ENCODE measurements at places on chromosomes 12 and 14. TPM values are rescaled to one million over a fixed set of nuclear protein-coding genes. Genes with fewer than 3 reads are reported as not detected.

GRCh38 chr12:88644946-88645702 lies 64.9 kb upstream of the KITLG start:
- DNase-seq = no peak

GRCh38 chr12:115210533-115211252 lies 526.7 kb upstream of the TBX3 start:
- DNase-seq = no peak

GRCh38 chr14:99937475-99938244 lies 127.6 kb upstream of the EVL start:
- no peak for DNase-seq

- DNase-seq = no peak
Observed at GRCh38 chr14:91223028-91223783, 21.3 kb downstream of the GPR68 start.

Gene SCN8A
- 8.1 TPM for total RNA-seq

Gene EIF2S3B
- 1.8 TPM for total RNA-seq
